ENCODE measurements at places on chromosomes 2 and 18.

- DNase-seq = no peak
Measured at GRCh38 chr18:65227970-65228369, 522.8 kb upstream of the CDH7 start.

DNA sequence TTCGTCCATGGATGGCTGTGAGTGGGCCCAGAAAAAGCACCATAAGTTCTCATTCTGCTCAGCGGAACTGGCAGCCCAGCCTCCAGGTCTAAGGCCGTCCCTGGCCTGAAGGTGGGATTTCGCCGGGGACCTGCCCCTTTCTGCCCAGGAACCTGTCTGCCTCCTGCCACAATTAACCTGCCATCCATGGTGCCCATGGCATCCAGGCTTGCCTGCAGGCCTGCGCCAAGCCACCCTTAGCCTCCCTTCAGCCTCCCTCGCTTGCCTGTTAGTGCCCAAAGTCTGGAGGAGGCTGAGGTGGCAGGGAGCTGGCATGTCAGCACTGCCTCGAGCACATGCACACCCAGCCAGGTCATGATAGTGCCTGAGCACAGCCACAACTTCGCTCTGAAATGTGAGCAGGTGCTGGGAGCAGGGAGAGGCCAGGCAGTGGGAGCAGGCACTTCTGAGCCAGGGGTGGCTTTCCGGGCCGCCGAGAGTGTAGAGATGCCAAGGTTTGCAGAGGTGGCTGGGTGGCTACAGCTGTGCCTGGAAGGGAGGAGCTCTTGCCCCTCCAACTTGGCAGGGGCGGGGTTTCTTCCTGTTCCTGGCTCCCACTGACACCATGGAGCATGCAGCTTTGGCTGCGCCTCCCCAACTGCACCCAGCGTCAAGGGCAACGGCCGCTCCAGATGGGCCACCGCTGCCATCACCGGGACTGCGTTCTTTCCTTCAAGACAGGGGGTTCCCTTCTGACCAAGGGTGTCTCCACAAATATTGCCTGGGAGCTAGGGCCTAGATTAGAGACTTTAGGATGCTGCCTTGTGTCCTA, 648.9 kb upstream of the VRK2 start:
- DNase-seq = no peak

DNA sequence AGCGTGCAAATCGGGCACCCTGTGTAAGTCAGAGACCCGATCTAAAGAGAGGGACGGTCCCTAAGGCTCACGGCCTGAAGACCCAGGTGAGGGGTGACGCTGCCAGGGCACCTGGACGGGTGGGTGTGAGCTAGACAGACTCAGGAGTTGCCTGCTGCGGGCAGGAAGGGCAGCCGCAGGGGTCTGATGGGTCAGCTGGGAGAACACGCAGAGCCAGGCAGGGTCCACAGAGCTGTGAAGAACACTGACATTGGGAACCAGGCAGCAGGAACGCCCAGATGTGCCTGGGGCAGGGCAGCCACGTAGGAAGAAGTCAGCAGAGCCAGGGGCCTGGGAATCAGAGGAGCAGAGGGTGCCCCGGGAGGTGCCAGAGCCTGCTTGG, 25.9 kb downstream of the HDAC4 start:
- no peak for DNase-seq

GRCh38 chr18:34097312-34097711, 127.4 kb downstream of the NOL4 start:
- DNase-seq = no peak

DNA sequence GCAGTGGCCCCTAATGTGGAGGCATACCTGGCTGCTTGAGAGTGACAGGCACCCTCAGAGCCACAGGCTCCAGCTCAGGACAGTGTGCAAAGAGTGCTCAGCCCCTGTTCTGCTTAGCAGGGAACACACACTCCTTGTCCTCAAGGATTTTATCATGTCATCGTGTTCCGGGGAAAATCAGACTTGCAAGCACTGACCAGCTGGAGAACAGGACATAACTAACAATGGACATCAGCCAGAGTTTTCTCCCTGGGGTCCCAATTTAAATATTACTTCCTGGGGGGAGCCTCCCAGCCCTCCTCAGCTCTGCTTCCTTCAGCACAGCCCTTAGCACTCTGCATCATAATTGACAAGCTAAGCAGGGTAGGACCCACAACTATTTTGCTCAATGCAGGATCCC, 175.4 kb upstream of the ACAA2 start:
- no peak for DNase-seq

- no peak for DNase-seq
Measured at GRCh38 chr2:238790833-238791230, 57.1 kb upstream of the TWIST2 start.

DNA sequence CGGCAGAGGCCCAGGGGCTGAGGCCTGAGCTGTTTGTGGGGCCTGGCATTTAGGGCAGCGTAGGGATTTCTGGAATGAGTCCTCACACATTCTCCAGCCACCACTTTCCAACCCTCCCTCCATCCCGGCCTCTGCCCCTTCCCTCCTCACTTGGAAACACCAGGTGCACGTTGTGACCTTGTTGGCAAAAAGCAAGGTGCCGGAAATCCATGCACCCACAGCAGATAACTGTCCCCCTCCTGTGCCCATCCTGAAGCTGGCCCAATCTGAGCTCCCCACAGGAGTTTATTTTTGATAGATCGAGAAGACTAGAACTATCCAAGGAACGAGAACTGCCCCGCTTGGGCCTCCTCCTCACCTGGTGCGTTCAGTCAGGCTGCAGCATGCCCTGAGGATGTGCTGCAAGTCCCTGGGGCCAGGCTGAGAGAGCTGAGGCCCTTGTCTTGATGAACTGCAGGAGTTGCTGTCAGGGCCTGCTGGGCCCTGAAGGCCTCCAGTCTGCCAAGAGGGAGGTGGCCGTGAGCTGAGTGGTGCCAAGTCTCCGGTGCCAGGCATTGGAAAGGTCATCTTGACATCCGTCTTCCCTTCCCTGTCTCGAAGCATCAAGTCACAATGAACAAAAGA, 55.8 kb downstream of the CTIF start:
- no peak for DNase-seq

DNA sequence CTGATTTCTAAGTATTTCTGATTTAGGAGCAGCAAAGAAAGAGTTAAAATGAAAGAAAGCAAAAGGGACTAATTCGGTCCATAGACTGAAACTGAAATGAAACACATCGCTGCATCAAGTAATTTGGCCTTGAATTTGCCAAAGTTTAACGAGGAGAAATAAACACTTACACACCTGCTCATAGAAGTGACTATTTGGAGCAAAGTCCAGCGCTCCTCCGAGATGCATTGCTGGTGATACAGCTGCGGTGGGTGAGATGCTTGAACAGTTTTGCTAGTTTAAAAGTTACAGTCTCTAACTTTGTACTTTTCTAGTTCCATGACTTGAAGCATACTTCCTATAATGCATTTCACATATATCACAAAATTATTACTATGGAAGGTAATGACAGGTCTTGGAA, 18.3 kb downstream of the GALR1 start:
- no peak for DNase-seq

GRCh38 chr2:238043851-238044250, 16.9 kb upstream of the SCLY start:
- DNase-seq = no peak

- no peak for DNase-seq
Measured at GRCh38 chr18:68854786-68855391, 57.0 kb downstream of the CCDC102B start.

- no peak for DNase-seq
Measured at GRCh38 chr2:160835166-160835565, 325.1 kb upstream of the TANK start.

DNA sequence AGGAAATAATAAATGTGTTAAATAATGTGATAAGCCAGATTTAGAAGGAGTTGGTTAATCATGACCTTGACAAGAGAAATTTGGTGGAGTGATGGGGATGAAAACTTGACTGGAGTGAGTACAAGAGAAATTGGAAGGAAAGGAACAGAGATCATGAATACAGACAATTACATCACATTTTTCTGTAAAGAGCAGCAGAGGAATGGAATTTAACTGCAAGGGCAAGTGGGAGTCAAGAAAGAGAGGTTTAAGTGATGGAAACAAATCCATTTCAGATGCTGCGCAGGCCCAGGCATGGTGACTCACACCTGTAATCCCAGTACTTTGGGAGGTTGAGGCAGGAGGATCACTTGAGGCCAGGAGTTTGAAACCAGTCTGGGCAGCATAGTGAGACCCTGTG, 46.7 kb downstream of the ICA1L start:
- DNase-seq = no peak

- DNase-seq = no peak
Measured at GRCh38 chr2:11319939-11320338, 24.5 kb downstream of the ROCK2 start.

DNA sequence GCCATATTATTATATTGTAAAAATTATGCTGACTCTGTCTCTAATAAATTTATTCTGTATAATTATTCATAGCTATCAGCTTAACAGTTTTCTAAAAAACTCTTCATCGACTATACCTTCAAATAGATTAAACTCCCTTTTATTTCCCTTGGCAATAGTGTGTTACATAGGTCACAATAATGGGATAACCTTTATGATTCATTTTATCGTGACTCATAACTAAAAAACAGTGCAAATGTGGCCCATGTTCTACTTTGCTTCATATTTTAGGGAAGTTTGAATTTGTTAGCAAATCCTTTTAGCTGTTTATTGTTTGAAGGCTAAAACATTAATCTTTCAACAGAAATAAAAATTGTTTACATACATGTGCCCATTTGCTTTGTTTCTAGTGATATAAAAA, 783.2 kb upstream of the CDH2 start:
- DNase-seq = no peak

DNA sequence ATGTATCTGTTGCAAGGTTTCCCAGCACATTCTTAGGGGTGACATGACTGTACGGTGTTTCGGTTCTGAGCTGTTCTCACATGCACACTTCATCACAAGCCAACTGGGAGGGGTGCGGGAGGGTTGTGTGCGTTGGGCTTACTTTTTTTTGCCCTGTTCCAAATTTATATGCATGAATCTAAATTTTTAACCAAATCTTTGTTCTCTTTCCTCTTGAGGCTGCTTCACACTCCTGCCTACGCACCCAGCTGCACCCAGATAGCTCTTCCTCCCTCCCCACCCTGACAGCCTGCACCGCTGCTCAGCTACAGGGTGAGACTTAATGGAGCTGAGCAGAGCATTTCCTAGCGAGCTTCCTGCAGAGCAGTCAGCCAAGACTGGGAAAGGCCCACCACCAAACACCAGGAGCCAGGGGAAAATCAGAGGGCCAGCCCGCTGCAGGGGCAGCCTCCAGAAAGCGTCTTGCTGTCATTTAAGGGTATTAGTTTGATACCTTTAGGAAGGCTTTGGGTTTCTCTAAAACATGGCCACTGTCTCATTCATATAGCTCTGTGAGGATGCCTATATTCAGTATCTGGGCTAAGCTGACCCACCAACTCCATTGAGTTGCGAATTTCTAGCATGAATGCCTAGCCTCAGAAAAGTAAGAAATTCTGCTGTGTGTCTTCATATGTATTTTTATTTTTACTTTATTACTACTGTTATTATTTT, 84.5 kb downstream of the POU3F3 start:
- no peak for DNase-seq

GRCh38 chr2:29786361-29786760, 135.0 kb downstream of the ALK start:
- DNase-seq = no peak

- no peak for DNase-seq
Measured at GRCh38 chr18:7617738-7618422, 50.8 kb downstream of the PTPRM start.

DNA sequence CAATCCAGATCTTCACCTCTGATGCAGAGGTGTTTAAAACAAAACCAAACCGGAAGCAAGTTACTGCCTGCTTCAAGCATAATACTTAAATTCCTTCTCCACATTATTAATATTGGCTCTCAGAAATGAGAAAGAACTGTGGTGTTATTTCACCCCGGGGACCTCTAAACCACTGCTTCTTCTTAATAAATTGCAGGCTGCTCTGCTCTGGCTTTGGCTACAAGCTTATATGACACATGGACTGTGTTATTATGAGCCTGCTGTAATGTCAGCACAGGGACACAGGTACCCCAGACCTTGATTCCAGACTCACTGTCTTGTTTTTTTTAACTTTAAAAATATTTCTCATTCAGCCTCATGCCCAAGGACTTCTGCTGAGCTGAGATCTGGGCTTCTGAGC, 45.1 kb downstream of the ST6GAL2 start:
- no peak for DNase-seq

DNA sequence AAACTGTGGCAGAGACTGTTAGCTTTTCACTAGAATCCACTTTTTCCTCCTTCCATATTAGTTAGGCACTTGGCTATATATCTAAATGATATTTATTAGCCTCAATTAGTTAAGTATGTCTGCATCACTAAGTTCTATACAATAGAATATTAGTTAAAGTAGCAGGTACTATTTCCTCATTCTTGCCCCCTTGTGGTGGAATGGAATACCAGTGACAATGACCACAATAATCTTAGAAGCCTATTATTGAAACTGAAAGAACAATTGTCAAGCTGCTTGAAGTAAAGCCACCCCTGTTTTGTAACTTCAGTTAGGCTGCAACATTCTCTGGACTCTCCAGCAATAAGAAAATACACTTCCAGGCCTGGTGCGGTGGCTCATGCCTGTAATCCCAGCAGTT, 476.3 kb upstream of the VWC2L start:
- no peak for DNase-seq

- DNase-seq = no peak
Measured at GRCh38 chr2:85089585-85089984, 43.6 kb upstream of the TCF7L1 start.

- DNase-seq = no peak
Measured at GRCh38 chr2:202157211-202157990, 81.0 kb downstream of the SUMO1 start.

DNA sequence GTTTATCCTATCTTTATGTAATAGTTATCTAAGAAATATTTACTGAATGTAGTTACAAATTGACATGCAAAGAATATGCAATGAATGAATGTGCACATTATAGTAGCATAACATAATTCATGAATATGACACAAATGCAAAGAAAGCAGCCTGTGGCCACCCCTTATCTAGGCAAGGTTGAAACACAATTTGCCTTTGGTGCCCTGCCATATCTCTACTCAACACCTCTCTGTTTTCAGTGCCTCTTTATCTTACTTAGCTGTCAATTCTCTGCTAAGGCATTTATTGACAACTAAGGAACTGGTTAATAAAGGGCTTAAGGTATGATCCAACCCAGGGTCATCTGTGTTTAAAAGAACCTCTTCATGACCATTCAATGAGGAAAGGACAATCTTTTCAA, 18.9 kb downstream of the REV1 start:
- DNase-seq = no peak

DNA sequence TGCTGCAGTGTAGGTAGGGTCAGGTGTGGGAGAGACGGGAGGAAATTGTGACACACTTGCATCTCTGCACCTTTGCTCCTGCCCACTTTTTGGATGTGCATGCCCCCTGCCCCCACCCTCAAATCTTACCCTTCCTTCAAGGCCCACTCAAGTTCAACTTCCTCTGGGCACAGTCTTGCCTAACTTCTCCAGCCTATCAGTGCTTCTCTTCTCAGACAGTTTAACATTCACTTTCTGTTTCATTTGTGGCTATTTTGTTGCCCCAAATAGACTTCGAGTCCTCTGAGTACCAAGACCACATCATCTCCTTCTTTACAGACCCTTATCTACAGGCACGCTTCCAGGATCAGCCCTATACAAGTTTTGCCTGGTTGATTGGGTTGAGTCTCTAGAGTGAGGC, 2.7 kb downstream of the ST8SIA5 start:
- DNase-seq = no peak
